ENCODE measurements at places on chromosomes 7 and 10. TPM values are rescaled to one million over a fixed set of nuclear protein-coding genes. Genes with fewer than 3 reads are reported as not detected.
A peak's percentile ranks its signal among the peaks of the same experiment; 100 is the strongest.

DNA sequence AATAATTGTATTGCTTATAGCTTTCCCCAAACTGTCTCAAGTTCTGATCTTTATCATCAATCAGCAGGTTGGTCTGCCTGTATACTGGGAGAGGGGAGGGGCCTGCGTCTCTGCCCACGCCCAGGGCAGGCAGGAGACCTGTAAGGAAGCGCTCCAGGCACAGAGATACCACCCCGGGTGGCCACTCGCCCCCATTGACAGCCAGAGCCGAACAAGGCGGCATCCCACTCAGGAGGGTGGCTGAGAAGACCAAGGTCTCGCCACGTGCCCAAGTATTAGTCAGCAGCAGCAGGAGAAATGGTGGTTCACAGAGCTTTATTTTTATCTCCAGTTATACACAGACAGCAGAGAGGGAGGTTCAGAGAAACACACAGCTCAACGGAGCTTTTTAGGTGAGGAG is 7.2 kb downstream of the STK32C start:
- peak; percentile 15 for DNase-seq
- peaks cover 4% of the 10 kb centered on the region for H3K27me3 ChIP-seq
- H3K4me1 ChIP-seq, result no peaks in the 10 kb centered on the region
- no peak overlapping the region for H3K4me3 ChIP-seq
- no peak overlapping the region for H3K27ac ChIP-seq

Gene GJC3
- not detected for total RNA-seq

Gene CDK13
- 62.7 TPM for total RNA-seq

DNA sequence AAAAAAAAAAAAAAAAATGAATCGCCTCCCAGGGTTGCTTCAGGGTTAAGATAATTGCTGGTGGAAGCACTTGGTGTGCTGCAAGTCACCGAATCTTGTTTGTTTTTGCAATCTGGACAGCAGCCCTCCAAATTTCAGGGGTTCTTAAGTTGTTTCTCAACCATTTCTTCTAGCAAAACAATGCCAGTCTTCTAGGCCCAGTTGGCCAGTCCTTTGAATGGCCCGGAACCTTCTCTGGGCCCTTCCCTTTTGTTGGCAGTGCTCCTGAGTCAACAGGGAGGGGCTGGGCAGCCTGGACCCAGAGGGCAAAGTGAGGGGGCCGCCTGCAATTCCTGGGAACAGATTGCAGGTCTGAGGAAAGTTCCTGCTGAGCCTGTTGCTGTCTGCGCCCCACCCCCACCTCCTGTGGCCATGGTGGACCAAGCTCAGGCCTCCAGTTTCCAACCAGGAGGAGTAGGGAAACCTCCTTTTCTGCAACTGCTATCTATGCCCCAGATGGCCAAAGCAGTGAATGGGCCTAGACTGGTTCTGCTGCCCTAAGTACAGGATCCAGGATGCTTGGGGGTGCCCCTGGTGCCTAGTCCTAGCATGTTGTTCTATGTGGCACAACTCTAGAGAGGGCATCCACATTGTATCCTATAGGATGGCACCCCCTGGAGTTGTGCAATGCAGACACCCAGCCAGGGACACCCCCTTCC is 31.4 kb upstream of the PDCD4 start:
- H3K4me3 ChIP-seq, result no peak overlapping the region
- H3K27me3 ChIP-seq, result no peaks in the 10 kb centered on the region
- peaks cover 38% of the 10 kb centered on the region for H3K4me1 ChIP-seq

- no peak overlapping the region for H3K4me3 ChIP-seq
- no peak overlapping the region for H3K27ac ChIP-seq
- DNase-seq, result no peak
- H3K4me1 ChIP-seq, result peaks cover 1% of the 10 kb centered on the region
Measured at GRCh38 chr10:21289271-21289670, 236.2 kb downstream of the SKIDA1 start.

Gene IGF2BP3
- 0.37 TPM for total RNA-seq

GRCh38 chr7:22318376-22318775 is 38.6 kb downstream of the RAPGEF5 start:
- peaks cover 8% of the 10 kb centered on the region for H3K27me3 ChIP-seq
- H3K4me1 ChIP-seq, result no peaks in the 10 kb centered on the region
- H3K4me3 ChIP-seq, result no peak overlapping the region
- H3K36me3 ChIP-seq, result no peaks in the 10 kb centered on the region
- DNase-seq, result no peak

- no peak overlapping the region for H3K27ac ChIP-seq
- no peaks in the 10 kb centered on the region for H3K27me3 ChIP-seq
- H3K4me3 ChIP-seq, result peak overlapping the region; percentile 2
- H3K36me3 ChIP-seq, result peaks cover 16% of the 10 kb centered on the region
- no peak for DNase-seq
- H3K4me1 ChIP-seq, result peaks cover 27% of the 10 kb centered on the region
Measured at GRCh38 chr7:2758673-2759616, 70.9 kb downstream of the AMZ1 start.

Gene GIMAP6
- total RNA-seq, result 130 TPM

GRCh38 chr7:52091101-52091500 is 774.5 kb upstream of the COBL start:
- H3K36me3 ChIP-seq, result no peaks in the 10 kb centered on the region
- no peaks in the 10 kb centered on the region for H3K4me1 ChIP-seq
- no peak overlapping the region for H3K4me3 ChIP-seq
- H3K27ac ChIP-seq, result no peak overlapping the region

- H3K4me1 ChIP-seq, result peaks cover 3% of the 10 kb centered on the region
- peaks cover 8% of the 10 kb centered on the region for H3K36me3 ChIP-seq
- H3K4me3 ChIP-seq, result no peak overlapping the region
- H3K27me3 ChIP-seq, result no peaks in the 10 kb centered on the region
- no peak for DNase-seq
Measured at GRCh38 chr7:38873433-38873832, 35.6 kb downstream of the VPS41 start.

- H3K27me3 ChIP-seq, result peaks cover 10% of the 10 kb centered on the region
- H3K4me3 ChIP-seq, result no peak overlapping the region
- DNase-seq, result no peak
Measured at GRCh38 chr7:28190077-28190710, 9.6 kb upstream of the JAZF1 start.

- no peaks in the 10 kb centered on the region for H3K36me3 ChIP-seq
- H3K27ac ChIP-seq, result no peak overlapping the region
- H3K4me3 ChIP-seq, result no peak overlapping the region
- DNase-seq, result no peak
Measured at GRCh38 chr7:152709287-152710152, 33.6 kb upstream of the XRCC2 start.

- no peak for DNase-seq
- H3K36me3 ChIP-seq, result no peaks in the 10 kb centered on the region
- H3K4me1 ChIP-seq, result no peaks in the 10 kb centered on the region
- H3K4me3 ChIP-seq, result no peak overlapping the region
Measured at GRCh38 chr10:34689053-34689452, 126.0 kb downstream of the PARD3 start.

DNA sequence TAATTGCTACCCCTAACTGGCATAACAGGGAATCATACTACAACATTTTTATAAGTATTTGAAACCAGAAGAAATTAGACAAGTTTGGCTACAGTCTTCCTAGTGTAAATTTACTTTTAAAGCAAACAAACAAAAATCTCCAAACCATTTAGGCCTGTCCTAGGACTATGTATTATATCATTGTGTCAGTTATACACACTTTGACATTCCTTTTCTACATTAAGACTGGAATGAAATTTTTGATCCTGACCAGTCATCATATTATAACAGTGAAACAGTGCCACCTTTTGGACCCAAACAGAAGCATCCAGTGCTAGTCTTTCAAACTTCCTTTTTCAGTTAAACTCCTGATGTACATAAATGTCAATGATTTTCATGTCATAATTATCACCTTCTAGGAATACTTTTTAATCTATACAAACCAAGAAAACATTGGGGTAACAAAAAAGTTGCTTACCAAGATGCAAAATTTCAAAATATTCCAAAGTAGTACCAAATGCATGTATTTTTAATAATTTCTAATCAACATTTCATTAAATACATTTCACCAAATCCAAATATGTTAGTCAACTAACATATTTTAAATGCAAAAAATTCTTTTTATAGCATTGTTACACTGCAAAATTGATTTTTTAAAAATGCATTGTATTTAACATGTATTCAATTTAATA is 75.7 kb downstream of the IMMP2L start:
- H3K27me3 ChIP-seq, result no peaks in the 10 kb centered on the region
- H3K4me1 ChIP-seq, result no peaks in the 10 kb centered on the region
- no peak overlapping the region for H3K4me3 ChIP-seq
- no peaks in the 10 kb centered on the region for H3K36me3 ChIP-seq

DNA sequence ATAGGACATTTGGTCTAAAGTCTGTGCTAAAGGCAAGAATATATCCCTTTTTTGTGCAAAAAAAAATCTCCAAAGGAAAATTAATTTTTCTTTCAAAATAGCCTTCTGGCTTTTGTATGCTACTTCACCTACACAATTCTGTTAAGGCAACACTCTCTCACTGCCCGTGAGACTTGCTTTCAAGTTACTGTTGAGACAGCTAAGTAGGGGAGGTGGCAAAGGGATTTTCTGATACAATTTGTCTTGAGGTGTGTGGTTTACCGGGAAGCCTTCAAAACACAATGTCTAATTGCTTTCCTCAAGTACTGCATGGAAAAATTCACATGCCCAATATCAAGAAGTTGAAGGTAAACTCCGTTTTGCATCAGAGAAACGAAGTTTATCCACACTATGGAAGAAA is 50.8 kb upstream of the RSU1 start:
- no peak overlapping the region for H3K4me3 ChIP-seq
- no peaks in the 10 kb centered on the region for H3K36me3 ChIP-seq
- no peaks in the 10 kb centered on the region for H3K27me3 ChIP-seq
- no peak for DNase-seq
- no peak overlapping the region for H3K27ac ChIP-seq
- H3K4me1 ChIP-seq, result no peaks in the 10 kb centered on the region

Gene SPDYE17
- total RNA-seq, result not detected

Gene HERC4
- 76.5 TPM for total RNA-seq

DNA sequence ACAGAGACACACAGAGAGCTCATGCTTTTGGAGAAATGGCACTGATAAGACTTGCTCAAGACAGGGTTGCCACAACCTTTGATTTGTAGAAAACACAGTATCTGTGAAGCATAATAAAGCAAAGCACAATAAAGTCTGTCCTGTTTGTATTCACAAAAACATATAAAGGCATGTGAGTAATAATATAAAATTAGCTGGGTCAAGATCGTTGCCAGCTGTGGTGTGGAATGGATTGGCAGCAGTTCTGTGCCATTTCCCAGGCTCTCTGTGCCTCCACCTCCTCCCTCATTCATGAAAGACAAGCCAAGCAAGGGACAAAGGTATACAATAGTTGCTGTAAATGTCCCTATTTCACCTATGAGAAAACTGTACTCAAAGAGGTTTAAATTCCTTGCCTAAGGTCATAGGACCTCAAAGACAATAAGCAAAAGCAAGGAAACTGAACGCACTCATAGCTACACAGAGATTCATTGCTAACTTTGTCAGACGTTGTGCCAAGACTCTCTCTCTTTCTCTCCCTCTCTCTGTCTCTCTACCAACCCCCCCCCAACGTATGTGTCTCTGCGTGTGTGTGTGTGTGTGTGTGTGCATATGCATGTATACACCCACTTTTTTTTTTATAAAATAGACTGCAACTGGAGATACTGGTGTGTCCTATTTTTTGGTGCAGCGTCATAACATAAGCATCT is 31.8 kb downstream of the CHST3 start:
- no peak overlapping the region for H3K4me3 ChIP-seq
- no peaks in the 10 kb centered on the region for H3K4me1 ChIP-seq
- H3K27me3 ChIP-seq, result peaks cover 6% of the 10 kb centered on the region
- no peaks in the 10 kb centered on the region for H3K36me3 ChIP-seq
- no peak overlapping the region for H3K27ac ChIP-seq
